ENCODE measurements at places on chromosomes 4 and X. TPM values are rescaled to one million over a fixed set of nuclear protein-coding genes. Genes with fewer than 3 reads are reported as not detected.

DNA sequence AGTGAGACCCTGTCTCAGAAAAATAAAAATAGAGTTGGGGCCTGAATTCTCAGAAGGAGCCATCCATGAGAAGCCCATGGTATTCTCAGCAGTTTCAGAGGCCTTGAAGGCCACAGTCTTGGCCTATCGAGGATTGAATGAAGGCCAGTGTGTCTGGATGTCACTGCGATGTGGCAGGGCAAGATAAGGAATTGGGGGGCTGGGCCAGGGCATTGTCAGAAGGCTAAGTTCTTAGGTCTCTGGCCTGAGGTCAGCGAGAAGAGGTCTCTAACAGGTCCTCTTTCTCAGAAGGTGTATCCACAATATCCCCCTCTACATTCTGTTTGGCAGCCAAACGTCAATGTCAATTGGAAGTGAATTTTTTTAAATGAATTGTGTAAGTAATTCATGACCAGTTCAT lies 5.7 kb downstream of the ZNF275 start:
- DNase-seq = no peak

Gene RBM3
- 333 TPM for polyA plus RNA-seq

Gene PABPC1L2A
- polyA plus RNA-seq = not detected

GRCh38 chr4:105059337-105059736 lies 87.3 kb upstream of the TET2 start:
- DNase-seq = no peak

Gene SPANXA1
- not detected for polyA plus RNA-seq

DNA sequence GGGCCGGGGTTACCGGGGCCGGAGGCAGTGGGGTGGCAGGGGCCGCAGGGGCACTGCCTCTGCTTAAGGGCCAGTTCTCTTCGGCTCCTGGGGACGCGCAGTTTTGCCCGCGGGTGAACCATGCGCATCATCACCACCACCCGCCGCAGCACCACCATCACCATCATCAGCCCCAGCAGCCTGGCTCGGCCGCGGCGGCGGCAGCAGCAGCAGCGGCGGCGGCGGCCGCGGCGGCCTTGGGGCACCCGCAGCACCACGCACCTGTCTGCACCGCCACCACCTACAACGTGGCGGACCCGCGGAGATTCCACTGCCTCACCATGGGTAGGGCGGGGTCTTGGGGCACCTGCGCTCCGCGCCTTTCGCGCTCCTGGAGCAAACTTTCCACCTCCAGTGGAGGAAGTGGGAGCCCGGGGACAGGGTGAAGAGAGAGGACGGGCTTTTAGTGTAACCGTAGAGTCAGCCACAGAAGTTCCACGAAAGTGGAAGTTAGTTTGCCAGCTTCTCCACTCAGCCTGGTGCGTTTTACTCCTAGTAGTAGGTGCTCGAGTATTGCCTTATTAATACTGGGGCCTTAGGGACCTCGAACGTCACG lies 729 bp downstream of the GSX2 start:
- no peak for DNase-seq

Gene PRKG2
- polyA plus RNA-seq = 0.16 TPM

Gene CRMP1
- polyA plus RNA-seq = 0.02 TPM

Gene EFHC2
- not detected for polyA plus RNA-seq

GRCh38 chr4:72568959-72569718 lies at the start of gene ADAMTS3:
Gene ADAMTS3 (minus strand): TSS chr4:72569221. CDS start chr4:72568762, 459 bp downstream.
- no peak for DNase-seq
